RPMI7951 (cell line): ENCODE measurements at places on chromosomes 4 and X.

- no peak for DNase-seq
Observed at GRCh38 chrX:151279161-151279560, 102.8 kb downstream of the GPR50 start.

GRCh38 chrX:134794692-134795091 lies 136.4 kb upstream of the PLAC1 start:
- DNase-seq, result no peak

- DNase-seq, result peak; percentile 65
Observed at GRCh38 chr4:123996718-123997510, 600.3 kb downstream of the SPRY1 start.

DNA sequence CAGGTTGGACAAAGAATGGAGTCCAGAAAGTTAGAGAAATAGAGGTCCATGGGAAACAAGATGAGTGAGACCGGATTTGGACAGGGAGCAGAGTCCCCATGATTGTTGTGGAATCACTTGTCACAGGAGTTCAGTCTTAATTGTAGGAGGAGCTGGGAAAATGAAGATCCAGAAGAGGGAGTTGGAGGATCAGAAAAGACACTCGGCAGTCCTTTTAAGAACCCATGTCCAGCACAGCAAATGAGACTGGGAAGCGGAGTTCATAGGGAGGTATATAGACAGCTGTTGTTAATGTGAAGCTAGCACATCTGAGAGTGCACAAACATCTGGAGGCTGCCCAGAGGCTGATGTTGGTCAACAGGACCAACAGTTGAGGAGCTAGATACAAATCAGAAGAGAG lies 111.4 kb upstream of the RXFP1 start:
- DNase-seq, result peak; percentile 15

GRCh38 chr4:54090804-54091623 lies 8.9 kb upstream of the GSX2 start:
- no peak for DNase-seq

GRCh38 chrX:68503836-68504636 lies 5.2 kb downstream of the YIPF6 start:
- DNase-seq, result peak; percentile 39

GRCh38 chrX:124328765-124329164 lies 3.7 kb upstream of the TEX13D start:
- DNase-seq, result peak; percentile 40

- DNase-seq, result no peak
Observed at GRCh38 chrX:147962476-147962875, 18.7 kb upstream of the FMR1NB start.

DNA sequence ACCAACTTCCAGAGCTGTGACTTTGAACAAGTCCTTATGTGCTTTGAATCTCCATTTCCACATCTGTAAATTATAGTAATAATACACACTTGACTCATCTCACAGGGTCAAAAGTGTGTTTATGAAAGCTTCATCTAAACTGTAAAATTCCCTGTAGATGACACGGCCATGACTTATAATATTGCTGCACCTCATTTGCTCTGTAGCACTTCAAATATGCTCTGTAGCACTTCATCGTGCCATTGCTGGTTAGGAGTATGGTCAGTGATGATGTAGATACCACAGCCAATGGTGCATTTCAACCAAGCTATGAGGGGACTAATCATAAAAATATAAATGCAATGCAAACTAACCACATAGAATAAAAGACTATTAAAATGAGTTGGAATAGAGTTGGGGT lies 318.6 kb downstream of the ANK2 start:
- DNase-seq, result no peak

DNA sequence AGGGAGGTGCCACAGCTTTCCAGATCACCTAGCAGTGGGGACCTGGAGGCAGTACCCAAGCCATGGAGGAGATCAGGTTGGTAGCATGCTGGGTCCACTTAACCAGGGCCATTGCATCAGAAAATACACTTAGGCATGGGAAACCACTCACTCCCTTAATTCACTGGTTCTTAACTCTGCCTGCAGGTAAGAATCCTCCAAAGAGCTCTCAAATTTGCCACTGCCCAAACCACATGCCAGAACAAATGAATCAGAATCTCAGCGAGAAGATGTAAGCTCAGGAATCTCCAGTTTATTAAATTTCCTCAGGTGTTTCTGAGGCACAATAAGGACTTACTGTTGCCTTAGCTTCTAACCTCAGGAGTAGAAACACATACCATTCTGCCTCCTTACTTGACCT lies 327.7 kb upstream of the RASGEF1B start:
- DNase-seq, result no peak

GRCh38 chr4:39291686-39292085 lies 74.5 kb downstream of the RFC1 start:
- DNase-seq, result no peak

GRCh38 chr4:161005746-161006145 lies 1158.1 kb downstream of the FSTL5 start:
- DNase-seq, result no peak

GRCh38 chr4:34009951-34010350 lies 2234.4 kb downstream of the ARAP2 start:
- DNase-seq, result no peak

- no peak for DNase-seq
Observed at GRCh38 chr4:79357365-79357764, 31.5 kb upstream of the NAA11 start.

GRCh38 chrX:153626863-153627674 lies 19.9 kb upstream of the DUSP9 start:
- DNase-seq, result no peak

GRCh38 chr4:77797239-77797638 lies 21.9 kb downstream of the CNOT6L start:
- no peak for DNase-seq

GRCh38 chr4:37561803-37562207 lies 124.4 kb downstream of the RELL1 start:
- DNase-seq, result peak; percentile 75

DNA sequence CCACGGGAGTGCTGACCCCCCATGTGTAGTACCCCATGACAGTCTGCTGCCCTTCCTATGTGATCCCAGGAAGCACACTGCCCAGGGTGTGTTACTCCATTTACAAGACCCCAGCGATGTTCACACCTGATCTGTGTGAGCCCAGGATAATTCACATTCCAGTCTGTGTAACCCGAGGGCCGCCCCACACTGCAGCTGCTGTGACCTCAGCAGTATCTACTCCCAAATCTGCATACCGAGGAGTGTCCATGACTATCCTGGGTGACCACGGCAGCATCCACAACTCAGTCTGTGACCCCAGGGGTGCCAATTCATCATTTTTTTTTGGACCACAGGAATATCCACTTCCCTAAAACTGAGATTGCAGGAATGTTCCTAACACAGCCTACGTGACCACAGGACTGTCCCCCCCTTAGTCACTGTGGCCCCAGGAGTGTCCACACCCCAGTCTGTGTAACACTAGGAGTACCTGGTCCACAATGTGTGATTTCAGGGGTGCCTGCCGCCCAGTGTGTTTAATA lies 7.8 kb upstream of the GLOD5 start:
- no peak for DNase-seq

GRCh38 chr4:75345423-75345822 lies 168.8 kb downstream of the RCHY1 start:
- no peak for DNase-seq

DNA sequence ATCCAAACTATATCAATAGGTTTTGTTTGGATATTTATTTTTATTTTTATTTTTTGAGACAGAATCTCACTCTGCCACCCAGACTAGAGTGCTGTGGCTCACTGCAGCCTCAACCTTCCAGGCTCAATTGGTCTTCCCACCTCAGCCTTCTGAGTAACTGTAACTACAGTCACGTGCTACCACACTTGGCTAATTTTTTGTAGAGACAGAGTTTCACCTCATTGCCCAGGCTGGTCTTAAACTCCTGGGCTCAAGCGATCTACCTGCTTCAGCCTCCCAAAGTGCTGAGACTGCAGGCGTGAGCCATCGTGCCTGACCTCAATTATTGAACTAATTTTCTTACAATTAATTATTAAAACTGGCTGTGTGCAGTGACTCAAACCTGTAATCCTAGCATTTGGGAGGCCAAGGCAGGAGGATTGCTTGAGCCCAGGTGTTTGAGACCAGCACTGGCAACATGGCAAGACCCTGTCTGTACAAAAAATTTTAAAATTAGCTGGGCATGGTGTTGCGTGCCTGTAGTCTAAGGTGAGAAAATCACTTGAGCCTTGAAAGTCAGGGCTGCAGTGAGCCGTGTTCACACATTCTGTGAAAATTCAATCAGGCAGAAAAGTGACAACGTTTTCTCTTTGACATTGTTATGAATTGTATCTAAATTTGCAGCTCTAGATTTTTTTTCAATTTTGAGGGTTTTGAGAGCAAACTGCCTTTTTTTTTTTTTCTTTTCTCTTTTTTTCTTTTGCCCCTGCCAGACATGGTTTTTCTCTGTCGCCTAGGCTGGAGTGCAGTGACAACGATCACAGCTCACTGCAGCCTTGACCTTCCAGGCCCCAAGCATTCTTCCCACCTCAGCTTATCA lies 66.0 kb downstream of the UBE2K start:
- DNase-seq, result no peak

DNA sequence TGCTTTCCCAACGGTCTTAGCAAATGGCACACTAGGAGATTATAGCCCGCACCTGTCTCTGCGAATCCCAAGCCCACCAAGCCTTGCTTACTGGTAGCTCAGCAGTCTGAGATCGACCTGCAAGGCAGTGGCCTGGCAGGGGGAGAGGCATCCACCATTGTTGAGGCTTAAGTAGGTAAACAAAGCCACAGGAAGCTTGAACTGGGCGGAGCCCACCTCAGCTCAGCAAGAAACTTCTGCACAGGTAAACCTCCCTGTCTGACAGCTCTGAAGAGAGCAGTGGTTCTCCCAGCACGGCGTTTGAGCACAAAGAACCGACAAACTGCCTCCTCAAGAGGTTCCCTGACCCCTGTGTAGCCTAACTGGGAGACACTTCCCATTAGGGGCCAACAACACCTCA lies 42.8 kb downstream of the BRWD3 start:
- DNase-seq, result no peak

GRCh38 chr4:26010304-26010703 lies 96.3 kb downstream of the SMIM20 start:
- peak; percentile 48 for DNase-seq

- DNase-seq, result no peak
Observed at GRCh38 chr4:147463065-147463464, 17.8 kb upstream of the EDNRA start.

DNA sequence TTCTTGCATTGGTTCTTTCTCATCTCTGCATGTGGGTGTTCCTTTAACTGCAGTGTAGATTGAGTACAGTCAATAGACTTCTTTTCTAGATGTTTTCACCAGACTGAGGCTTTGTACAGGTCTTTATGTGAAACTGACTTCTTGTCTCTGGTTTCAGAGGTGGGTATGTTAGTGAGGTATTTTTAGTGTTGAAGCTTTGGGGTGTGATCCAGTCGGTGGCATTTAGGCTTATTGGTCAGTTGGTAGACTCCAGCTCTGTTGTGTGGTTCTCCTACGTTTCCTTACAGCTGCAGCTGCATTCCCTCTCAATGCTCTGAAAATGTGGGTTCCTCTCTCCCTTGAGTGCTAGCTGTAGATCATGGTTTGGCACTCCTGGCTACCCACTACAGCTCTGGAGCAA lies 21.3 kb upstream of the AMBN start:
- no peak for DNase-seq

GRCh38 chrX:129144172-129145038 lies 378.9 kb downstream of the SMARCA1 start:
- DNase-seq, result no peak

DNA sequence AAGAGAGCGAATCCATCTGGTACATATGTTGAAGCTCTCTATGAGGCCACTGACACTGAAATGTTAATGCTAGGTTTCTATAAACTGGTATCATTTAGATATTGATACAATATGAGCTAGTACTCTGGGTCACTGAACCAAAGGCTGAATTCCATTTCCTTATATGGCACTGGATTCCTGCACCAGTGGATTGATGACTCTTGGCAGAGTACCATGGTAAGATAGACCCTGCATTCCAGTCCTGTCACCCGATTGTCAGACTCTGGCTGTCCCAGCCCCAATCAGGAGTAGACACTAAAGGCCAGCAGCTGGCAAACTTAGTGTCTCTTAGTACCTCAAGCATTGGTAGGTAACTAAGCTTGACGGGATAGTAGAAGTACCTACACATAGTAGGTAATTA lies 44.0 kb upstream of the EOLA2 start:
- DNase-seq, result peak; percentile 26

- no peak for DNase-seq
Observed at GRCh38 chr4:111934314-111934713, 210.9 kb upstream of the FAM241A start.

DNA sequence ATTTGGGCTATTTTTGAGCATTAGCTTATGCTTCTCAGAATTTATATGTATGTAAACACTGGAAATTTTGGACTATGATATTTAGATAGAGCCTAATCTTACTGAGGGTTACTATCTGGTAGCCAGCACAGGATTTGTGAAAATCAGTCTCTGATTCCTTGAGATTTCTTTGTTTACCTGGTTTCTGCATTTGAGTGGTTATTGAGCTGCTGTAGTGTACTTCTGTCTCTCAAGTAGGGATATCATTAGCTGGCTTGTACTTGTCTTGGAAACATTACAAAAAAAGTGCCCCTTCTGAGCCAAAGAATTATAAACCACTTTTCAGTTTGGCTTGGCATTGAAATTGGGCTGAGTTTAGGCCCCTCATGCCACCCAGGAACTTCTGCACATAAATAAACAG lies 49.7 kb downstream of the TLL1 start:
- no peak for DNase-seq

DNA sequence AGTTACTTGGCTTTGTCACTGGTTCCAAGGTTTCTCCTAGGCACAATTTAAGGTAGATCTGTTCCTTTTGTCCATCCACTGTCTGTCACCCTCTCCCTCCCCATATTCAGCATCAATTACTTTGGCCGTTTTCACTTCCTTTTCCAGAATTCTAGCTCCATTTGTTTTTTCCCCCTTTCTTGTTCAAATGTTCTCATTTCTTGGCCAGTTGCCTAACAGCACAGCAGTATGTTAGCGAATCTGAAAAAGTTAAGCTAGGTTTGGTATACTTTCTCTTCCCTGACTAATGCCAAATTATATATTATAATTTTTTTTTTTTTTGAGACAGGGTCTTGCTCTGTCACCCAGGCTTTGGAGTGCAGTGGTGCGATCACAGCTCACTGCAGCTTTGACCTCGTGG lies 409.1 kb upstream of the TEX13C start:
- no peak for DNase-seq

GRCh38 chr4:84529169-84529751 lies 30.2 kb upstream of the NKX6-1 start:
- DNase-seq, result peak; percentile 17

DNA sequence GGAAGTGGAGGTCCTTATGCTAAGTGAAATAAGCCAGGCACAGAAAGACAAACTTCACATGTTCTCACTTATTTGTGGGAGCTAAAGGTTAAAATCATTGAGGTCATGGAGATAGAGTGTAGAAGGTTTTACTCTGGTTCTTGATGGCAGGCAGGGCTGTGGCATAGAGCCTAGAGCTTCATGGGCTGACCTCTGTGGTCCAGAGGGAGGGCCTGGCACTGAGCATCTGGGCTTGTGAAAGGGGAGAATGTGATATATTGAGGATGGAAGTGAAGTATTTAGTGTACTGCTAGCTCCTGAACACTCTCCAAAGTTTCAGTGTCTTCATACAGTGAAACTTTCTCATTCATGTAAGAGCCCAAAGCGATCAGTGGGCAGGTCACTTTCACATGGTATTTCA lies 71.3 kb upstream of the ANXA3 start:
- DNase-seq, result no peak

GRCh38 chr4:71366766-71367165 lies 27.9 kb downstream of the SLC4A4 start:
- DNase-seq, result no peak
